ENCODE measurements at places on chromosomes 16 and 17. TPM values are rescaled to one million over a fixed set of nuclear protein-coding genes. Genes with fewer than 3 reads are reported as not detected.
A peak's percentile ranks its signal among the peaks of the same experiment; 100 is the strongest.

The CX3CL1 gene
- 1.4 TPM for total RNA-seq

The CYB5D1 gene
- total RNA-seq, result 18.0 TPM

The NLGN2 gene
- 62.8 TPM for total RNA-seq

The SEPTIN1 gene
- total RNA-seq, result 0.84 TPM

- H3K27ac ChIP-seq, result no peak overlapping the region
- H3K36me3 ChIP-seq, result no peaks in the 10 kb centered on the region
- no peaks in the 10 kb centered on the region for H3K4me1 ChIP-seq
- DNase-seq, result no peak
- H3K27me3 ChIP-seq, result no peaks in the 10 kb centered on the region
Measured at GRCh38 chr16:70774261-70774660, 26.7 kb downstream of the VAC14 start.

The IRX5 gene
- total RNA-seq, result 0.48 TPM

GRCh38 chr16:2480948-2481347, 6.0 kb downstream of the TBC1D24 start:
- DNase-seq, result no peak
- H3K4me3 ChIP-seq, result no peak overlapping the region
- no peak overlapping the region for H3K27ac ChIP-seq

DNA sequence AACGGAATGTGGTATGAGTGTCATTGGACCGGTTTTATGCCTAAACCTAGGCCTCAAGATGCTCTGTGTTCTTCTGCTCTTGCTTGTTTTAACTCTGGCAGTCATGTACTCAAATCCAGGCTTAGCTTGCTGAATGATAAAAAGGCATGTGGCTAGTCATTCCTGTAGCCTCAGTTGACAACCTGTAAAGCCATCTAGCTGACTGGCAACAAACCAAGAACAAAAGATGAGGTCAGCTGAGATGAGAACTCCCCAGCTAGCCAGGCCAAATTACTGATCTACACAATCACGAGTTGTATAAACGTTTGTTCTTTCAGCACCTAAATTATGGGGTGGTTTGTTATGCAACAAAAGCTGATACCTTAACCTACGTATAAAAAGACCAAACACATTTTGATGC, 1406.0 kb upstream of the CDH8 start:
- no peak overlapping the region for H3K4me3 ChIP-seq
- H3K27me3 ChIP-seq, result no peaks in the 10 kb centered on the region
- no peaks in the 10 kb centered on the region for H3K36me3 ChIP-seq
- H3K27ac ChIP-seq, result no peak overlapping the region
- no peak for DNase-seq
- no peaks in the 10 kb centered on the region for H3K4me1 ChIP-seq

- H3K4me3 ChIP-seq, result no peak overlapping the region
- no peaks in the 10 kb centered on the region for H3K4me1 ChIP-seq
- no peak overlapping the region for H3K27ac ChIP-seq
- DNase-seq, result no peak
Measured at GRCh38 chr17:27649929-27650328, 18.9 kb downstream of the LGALS9 start.

DNA sequence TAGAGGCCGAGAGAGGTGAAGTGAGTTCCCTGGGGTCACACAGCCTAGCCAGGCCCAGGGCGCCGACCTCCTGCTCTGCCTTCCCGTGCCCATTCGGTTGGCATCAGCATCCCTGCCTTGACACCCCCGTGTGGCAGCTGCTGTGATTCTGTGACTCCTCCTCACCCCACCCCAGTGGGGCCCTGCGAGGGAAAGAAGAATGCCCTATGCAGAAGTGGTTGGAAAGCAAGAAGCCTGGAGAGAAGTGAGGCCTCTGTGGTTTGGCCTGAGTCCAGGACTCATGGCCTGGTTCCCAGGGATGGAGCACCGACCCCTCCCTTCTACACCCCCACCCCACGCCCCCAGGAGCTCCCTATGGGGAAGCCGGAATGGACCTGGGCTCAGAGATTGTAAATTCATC, 296.2 kb downstream of the SEC14L1 start:
- H3K27ac ChIP-seq, result no peak overlapping the region
- H3K36me3 ChIP-seq, result no peaks in the 10 kb centered on the region
- H3K4me3 ChIP-seq, result no peak overlapping the region
- H3K4me1 ChIP-seq, result peaks cover 32% of the 10 kb centered on the region
- no peaks in the 10 kb centered on the region for H3K27me3 ChIP-seq
- no peak for DNase-seq

GRCh38 chr16:88074041-88074440, 122.8 kb downstream of the BANP start:
- DNase-seq, result no peak
- H3K27me3 ChIP-seq, result no peaks in the 10 kb centered on the region
- 0 out of 2 replicates have a peak, but pooled peaks cover 5% of the 10 kb centered on the region for H3K36me3 ChIP-seq

- H3K4me3 ChIP-seq, result peak overlapping the region; percentile 23
- H3K36me3 ChIP-seq, result no peaks in the 10 kb centered on the region
- H3K27ac ChIP-seq, result no peak overlapping the region
- H3K4me1 ChIP-seq, result peaks cover 41% of the 10 kb centered on the region
- DNase-seq, result no peak
- H3K27me3 ChIP-seq, result peaks cover 48% of the 10 kb centered on the region
Measured at GRCh38 chr16:2471653-2472487, 773 bp downstream of the NTN3 start.

DNA sequence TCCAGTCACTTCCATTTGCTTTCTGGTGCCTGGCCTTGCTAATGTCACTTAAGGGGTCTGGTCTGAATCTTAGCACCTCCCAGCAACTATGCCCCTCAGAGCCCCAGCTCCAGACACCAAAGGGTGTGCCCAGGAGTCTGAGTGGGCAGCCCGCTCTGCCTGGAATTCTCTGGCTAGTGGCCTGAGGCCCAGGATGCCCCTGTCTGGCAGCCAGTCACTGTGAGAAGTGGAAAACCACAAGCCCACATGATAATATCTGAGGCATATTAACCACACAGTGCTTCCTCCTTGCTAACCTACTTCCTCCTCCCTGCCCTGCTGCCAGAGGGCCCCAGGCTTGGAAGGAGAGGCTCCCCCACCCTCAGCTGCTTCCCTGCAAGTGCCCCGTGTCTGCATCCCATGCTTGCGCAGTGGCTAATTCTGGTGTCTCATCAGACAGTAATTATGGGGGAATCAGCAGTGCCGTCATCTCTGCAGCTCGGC, 14.0 kb downstream of the SRCIN1 start:
- no peak for DNase-seq
- H3K4me3 ChIP-seq, result no peak overlapping the region
- H3K36me3 ChIP-seq, result no peaks in the 10 kb centered on the region
- no peak overlapping the region for H3K27ac ChIP-seq
- no peaks in the 10 kb centered on the region for H3K27me3 ChIP-seq

- H3K27me3 ChIP-seq, result no peaks in the 10 kb centered on the region
- DNase-seq, result no peak
- no peaks in the 10 kb centered on the region for H3K4me1 ChIP-seq
- H3K4me3 ChIP-seq, result no peak overlapping the region
Measured at GRCh38 chr17:15406081-15406480, 61.3 kb downstream of the CDRT4 start.

DNA sequence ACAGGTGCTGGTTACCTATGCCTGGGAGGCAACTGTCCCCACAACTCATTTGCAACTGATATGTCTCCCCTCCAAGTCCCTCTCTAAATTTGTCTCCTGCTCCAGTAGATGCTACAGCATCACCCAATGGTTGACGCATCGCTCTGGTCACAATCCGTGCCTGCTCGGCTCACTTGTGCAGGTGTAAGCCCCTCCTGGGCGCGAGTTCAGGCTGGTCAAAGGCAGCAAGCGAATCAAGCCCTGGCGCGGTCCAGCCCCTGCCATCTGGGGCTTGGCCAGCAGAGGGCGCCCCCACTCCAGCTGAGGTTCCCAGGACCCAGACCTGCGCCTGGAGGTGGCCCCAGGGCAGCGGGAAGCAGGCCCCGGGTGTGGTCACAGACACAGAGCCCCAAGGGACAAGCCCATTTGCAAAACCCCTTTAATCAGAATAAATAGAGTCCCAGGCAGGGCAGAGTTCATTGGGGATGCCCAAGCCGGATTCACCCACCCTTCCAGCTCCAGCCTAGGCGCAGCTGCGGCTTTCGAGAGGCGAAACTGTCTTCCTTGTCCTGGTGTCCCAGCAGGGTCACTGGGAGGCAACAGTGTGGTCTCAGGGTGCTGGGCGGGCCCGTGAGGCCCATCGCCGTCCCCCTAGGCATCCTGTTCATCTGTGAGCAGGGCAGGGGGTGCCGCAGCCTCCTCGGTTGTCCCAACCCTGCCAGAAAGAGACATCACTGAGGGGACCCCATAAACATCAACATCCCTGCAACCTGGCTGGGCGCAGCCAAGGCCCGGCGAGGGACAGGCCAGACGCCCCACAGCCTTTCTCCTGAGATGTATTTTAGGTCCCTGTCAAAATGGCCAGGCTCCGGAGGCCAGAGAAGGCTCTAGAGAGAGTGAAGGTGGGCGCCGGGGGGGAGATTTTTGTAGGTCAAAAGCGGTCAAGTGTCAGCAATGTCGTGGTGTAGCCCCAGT, 15.8 kb downstream of the TMC6 start:
- H3K4me3 ChIP-seq, result no peak overlapping the region
- no peaks in the 10 kb centered on the region for H3K4me1 ChIP-seq
- no peak overlapping the region for H3K27ac ChIP-seq
- H3K27me3 ChIP-seq, result no peaks in the 10 kb centered on the region
- no peaks in the 10 kb centered on the region for H3K36me3 ChIP-seq
- DNase-seq, result peak; percentile 100

- no peaks in the 10 kb centered on the region for H3K27me3 ChIP-seq
- no peaks in the 10 kb centered on the region for H3K36me3 ChIP-seq
- no peak overlapping the region for H3K4me3 ChIP-seq
- H3K4me1 ChIP-seq, result no peaks in the 10 kb centered on the region
Measured at GRCh38 chr16:53605831-53606400, 97.7 kb downstream of the RPGRIP1L start.

GRCh38 chr17:13777003-13777402, 175.3 kb upstream of the HS3ST3A1 start:
- no peak overlapping the region for H3K4me3 ChIP-seq
- H3K27ac ChIP-seq, result no peak overlapping the region
- no peaks in the 10 kb centered on the region for H3K36me3 ChIP-seq
- H3K4me1 ChIP-seq, result no peaks in the 10 kb centered on the region
- DNase-seq, result no peak

DNA sequence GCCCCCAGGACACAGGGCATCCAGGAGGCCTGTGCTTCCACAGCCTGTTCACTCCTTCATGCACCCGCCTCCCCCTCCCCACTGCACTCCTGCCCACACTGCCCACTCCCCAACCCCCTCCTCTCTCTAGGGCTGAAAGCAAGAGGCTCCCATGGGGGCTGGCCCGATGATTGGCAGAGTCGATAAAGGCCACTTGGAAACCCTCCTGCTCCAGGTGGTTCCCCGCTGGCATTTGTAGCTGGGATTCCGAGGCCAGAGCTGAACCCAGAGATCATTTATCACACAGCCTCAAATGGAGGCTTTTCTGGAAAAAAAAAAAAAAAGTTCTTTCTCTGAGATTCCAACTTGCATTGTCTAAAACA, 74.1 kb downstream of the SREBF1 start:
- H3K4me3 ChIP-seq, result no peak overlapping the region
- no peak for DNase-seq

DNA sequence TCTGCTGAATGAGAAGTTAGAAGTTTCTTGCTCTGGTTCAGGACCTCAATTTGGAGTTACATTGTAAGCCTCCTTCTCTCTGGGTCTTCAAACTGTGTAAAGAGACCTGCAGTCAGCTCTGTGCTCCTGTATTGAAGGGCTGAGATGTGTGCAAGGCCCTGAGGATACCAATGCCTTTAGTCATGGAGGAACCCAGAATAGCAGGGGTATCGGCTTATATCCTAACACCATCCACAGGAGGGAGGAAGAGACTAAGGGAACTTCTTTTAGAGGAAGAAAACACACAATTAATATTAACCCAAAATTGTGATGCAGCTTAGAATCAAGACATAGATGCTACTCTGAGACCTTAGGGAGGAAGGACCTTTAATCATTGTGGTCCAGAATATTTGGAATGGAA, 36.5 kb downstream of the GLP2R start:
- no peaks in the 10 kb centered on the region for H3K4me1 ChIP-seq
- H3K27ac ChIP-seq, result no peak overlapping the region
- no peaks in the 10 kb centered on the region for H3K27me3 ChIP-seq
- no peaks in the 10 kb centered on the region for H3K36me3 ChIP-seq
- DNase-seq, result no peak

DNA sequence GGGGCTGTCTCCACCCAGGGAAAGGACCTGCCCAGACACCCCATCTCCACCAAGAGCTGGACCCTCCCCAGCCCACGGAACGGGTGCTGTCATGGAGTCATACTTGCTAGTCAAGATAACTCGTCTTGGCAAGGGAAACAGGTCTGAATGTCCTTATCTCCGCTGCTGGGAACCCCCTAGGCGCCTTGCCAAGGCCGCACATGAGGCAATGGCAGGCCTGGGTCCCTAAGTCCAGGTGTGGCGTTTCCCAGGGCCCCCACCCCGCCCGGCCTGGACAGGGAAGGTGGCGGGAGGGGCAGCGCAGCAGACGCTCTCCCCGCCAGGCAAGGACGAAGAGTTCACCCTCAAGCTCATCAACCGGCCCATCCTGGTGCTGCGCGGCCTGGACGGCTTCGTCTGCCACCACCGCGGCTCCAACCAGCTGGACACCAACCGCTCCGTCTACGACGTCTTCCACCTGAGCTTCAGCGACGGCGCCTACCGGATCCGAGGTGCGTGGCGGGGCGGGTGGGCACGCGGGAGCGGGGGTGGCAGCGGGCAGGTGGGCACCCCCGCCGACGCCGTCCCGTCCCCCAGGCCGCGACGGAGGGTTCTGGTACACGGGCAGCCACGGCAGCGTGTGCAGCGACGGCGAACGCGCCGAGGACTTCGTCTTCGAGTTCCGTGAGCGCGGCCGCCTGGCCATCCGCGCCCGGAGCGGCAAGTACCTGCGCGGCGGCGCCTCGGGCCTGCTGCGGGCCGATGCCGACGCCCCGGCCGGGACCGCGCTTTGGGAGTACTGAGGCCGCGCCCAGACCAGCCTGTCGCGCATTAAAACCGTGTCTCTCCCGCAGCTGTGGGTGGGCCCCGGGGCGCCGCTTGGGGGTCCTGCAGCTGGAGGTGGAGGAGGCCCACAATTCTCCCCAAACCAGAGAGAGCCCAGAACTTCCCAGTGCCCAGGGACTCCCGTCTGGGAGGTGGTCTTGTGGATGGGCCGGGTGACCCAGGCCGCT, 8.4 kb downstream of the FSCN2 start:
- H3K4me3 ChIP-seq, result no peak overlapping the region
- H3K36me3 ChIP-seq, result no peaks in the 10 kb centered on the region
- no peak for DNase-seq
- H3K4me1 ChIP-seq, result peaks cover 5% of the 10 kb centered on the region

- DNase-seq, result no peak
- no peak overlapping the region for H3K27ac ChIP-seq
- peaks cover 4% of the 10 kb centered on the region for H3K4me1 ChIP-seq
- no peaks in the 10 kb centered on the region for H3K36me3 ChIP-seq
- H3K4me3 ChIP-seq, result no peak overlapping the region
- H3K27me3 ChIP-seq, result no peaks in the 10 kb centered on the region
Measured at GRCh38 chr16:14553447-14553846, 76.6 kb downstream of the PARN start.

The NME3 gene
- total RNA-seq, result 72.5 TPM

The VMO1 gene
- not detected for total RNA-seq

DNA sequence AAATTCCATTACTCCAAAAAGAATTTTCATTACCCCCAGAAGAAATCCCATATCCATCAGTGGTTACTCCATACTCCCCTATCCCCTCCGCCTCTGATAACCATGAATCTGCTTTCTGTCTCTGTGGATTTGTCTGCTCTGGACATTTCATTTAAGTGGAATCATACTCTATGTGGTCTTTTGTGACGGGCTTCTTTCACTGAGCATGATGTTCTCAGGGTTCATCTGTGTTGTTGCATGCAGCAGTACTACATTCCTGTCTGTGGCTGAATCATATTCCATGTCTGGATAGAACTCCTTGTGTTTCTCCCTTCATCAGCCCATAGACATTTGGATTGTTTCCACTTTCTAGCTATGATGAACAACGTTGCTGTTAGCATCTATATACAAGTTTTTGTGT, 59.5 kb upstream of the IRX3 start:
- no peak overlapping the region for H3K27ac ChIP-seq
- no peak for DNase-seq
- peaks cover 16% of the 10 kb centered on the region for H3K4me1 ChIP-seq

The KRT36 gene
- not detected for total RNA-seq

All from H1 (cell line).